ENCODE measurements at places on chromosomes 16 and 17.

DNA sequence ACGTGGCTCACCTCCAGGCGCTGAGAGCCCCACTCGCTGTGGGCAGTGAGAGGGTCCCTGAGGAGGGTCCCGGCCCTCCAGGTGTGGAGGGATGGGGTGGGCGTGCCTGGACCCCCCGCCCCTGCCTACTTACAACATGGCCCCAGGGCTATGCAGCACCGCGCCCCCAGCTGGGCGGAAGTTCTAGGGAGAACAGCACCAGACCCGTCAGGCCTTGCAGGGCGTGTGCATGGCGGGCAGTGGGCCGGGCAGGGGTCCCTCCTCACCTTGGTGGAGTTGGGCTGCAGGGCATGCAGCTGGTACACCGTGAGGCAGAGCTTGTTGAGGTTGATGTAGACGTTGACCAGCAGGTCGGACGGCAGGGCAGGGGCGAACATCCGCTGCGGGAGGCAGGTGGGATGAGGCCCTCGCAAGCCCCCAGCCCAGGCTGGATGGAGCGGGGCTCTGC lies 2.7 kb downstream of the SMIM22 start:
- DNase-seq = no peak

- no peak for DNase-seq
Observed at GRCh38 chr17:45380046-45380765, 52.5 kb downstream of the ARHGAP27 start.

DNA sequence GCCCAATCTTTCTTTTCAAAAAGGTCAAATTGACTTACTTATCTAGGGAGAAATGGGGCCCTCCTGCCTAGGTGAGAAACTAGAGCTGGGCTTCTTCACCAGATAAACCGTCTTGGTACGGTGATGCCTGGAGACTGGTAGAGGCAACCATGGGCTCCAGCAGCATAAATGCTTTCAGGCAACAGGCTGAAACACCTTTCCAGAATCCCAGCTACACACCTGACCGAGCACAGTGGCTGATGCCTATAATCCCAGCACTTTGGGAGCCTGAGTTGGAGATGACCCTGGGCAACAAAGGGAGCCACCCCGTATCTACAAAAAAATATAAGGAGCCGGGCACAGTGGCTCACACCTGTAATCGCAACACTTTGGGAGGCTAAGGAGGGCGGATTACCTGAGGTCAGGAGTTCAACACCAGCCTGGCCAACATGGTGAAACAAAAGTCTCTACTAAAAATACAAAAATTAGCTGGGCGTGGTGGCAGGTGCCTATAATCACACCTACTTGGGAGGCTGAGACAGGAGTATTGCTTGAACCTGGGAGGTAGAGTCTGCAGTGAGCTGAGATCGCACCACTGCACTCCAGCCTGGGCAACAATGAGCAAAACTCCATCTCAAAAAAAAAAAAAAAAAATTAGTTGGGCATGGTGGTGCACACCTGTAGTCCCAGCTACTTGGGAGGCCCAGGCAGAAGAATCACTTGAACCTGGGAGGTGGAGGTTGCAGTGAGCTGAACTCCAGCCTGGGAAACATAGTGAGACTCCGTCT lies 8.0 kb downstream of the TRAF4 start:
- no peak for DNase-seq

GRCh38 chr17:66520999-66521398 lies 218.6 kb downstream of the PRKCA start:
- DNase-seq = no peak

DNA sequence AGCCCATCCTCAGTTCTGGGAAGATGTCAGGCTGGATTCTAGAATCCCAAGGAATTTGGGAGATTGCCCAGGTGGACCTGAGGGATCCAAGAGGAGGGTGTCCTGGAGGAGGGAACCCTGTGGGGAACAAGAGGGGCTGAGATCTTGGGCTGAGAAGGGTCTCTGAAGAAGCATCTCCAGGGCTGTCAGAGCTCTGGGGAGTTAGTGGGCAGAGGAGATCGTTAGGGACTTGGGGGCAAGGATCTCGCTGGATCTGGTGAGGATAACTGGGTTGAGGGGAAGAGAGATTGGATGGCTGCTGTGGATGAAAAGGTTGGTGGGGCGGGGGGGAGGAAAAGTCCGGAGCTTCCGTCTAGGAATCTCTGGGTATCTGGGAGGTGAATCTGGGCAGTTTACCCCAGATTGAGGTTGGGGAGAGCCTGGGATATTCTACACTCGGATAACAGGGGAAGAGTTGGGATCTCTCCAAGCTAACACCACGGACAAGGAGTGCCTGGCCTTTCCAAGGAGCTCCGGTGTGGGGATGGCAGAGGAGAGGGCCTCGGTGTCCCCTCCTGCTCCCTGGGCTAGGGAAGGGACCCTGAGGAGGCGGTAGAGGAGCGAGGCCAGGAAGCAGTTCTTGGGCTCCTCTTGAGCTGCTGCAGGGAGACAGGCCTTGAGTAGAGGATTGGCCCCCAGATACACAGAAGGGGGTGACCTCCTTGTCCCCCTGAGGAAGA lies 1.7 kb downstream of the FBXL19 start:
- DNase-seq = no peak

GRCh38 chr17:6018788-6019187 lies 51.4 kb upstream of the WSCD1 start:
- DNase-seq = no peak

GRCh38 chr17:63317166-63317840 lies 128.8 kb downstream of the CYB561 start:
- DNase-seq = no peak

- DNase-seq = no peak
Observed at GRCh38 chr16:89921702-89922476, 1.3 kb upstream of the TUBB3 start.

GRCh38 chr16:50308237-50308965 lies 42.0 kb downstream of the ADCY7 start:
- DNase-seq = no peak

- no peak for DNase-seq
Observed at GRCh38 chr17:66992911-66993442, 28.5 kb downstream of the CACNG4 start.
